NCI-H1105 (cell line): ENCODE measurements at places on chromosomes 5 and 9.

DNA sequence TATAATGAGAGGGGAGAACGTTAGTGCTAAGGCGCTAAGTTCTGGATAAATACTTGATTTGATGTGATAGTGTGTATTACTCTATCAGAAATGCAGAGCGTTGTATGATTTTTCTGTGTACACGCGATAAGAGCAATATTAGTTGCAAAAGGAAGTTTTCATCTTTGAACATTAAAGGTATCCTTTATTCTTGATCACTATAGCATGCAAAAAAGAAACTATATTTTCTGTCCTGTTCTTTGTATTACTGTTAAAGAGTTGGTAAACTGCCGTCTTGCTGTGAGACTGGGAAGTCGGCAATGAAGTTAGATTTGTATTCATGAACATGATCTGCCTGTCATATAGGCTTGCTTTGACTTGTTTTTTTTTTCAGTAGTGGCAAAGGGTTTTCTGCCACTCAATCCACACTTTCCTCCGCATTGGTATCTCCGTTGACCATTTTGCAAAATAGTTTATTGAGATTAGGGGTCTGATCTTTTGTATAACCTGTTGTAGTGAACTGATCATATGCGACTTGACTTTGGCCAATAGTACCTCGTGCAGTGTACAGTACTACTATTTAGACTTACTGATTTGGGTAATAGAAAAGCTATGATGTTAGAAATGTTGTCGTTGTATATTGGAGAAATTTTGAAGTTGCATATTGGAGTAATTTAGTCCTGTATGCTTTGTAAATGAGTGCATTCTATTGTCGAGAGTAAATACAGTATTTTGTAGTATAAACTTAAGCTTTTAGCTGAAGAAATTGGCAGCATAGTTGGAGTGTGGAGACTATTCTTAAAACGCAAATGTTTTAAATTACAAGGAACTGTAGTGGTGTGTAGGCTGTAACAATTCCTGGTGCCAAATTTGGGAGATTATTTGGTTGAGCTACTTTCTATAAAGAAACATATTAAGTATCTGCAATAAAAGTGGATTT is 1.7 kb downstream of the DENND4C start:
- no peak for DNase-seq

DNA sequence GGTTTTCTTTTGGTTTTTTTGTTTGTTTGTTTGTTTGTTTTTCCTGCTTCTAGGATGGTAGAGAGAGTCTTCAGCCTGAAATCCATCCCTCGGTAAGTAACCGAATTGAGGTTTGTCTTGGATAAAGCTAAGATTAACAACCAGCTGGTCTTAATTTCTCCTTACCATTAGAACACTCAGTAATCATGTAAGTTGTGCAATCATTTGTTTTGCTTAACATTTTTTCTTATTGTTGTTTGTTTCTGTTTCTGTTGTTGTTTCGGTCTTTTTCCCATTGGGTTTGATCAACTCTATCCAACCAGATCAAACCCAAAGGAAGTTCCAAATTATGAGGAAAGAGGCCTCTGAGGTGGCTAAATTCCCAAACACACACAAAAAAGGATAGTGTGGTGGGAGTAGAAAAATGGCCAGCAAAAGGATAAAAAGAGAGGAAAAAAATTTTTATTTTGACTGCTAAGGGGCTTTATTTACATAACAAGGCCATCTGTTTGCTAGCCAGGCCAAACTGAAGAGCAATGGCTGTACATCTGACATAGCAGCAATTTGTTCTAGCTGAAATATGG is 49.6 kb upstream of the ANKRD31 start:
- no peak for DNase-seq

DNA sequence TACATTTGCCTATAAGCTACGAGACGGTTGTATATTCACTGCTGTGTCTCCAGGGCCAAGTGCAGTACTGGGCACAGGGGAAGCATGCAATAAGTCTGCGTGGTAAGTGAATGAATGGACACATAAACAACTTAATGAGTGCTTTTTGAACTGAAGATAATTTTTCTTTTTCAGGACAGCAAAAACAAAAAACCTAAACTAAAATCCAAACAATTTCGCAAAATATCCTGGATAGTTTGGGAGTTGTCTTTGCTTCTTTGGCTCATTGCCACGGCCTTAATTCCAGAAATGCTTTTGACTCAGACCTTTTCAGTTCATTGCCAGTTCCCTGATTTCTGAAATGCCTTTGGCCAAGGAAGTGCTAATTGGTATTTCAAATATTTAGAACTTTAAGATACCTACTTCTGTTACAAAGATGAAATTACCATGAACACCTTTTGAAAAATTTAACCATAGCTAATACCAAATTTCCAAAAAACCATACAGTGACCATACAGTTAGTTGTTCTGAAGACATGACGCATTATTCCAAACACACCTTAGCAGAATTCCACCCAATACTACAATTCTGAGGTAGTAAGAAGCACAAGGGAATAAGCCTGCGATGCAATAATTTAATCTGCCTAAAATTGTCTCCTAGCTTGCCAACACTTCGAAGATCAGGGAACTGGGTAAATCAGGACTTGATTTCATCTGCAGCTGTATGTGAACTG is 42.8 kb downstream of the TEK start:
- DNase-seq: no peak

- no peak for DNase-seq
Observed at GRCh38 chr9:79154806-79155205, 417.0 kb upstream of the TLE4 start.

DNA sequence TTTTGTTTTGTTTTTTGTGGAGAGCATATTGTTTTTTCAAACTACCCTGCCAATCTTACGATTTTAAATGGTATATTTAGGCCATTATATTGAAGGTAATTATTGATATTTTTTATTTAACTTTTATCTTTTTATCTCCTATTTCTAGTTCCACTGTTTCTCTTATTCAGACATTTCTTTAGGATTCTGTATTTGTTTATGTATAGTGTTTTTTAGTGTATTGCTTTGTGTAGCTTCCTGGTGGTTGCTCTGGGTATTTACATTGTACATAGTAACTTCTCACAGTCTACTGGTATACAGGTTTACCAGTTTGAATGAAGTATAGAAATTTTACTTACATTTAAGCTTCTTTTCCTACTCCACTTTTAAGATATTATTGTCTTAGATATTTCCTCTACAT is 63.2 kb downstream of the ERCC6L2 start:
- DNase-seq: no peak

DNA sequence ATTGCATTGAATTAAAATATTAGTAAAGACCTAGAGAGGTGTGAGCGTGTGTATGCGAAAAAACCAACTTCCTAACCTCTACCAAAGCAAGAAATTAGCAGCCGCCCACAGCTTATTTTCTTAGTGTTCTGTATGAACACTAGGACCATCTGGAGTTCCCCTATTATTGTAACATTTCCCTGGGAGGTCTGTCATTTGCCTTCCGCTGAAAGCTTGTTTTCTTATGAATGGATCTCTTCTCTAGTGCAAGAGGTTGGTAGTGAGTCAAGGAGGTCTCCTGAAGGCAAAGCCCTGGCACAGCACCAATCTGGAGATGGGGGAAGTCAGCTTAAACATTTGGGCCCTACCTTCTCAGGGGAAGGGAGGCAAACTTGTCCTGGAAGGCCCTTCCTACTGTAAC is 10.8 kb downstream of the TNFSF8 start:
- no peak for DNase-seq

DNA sequence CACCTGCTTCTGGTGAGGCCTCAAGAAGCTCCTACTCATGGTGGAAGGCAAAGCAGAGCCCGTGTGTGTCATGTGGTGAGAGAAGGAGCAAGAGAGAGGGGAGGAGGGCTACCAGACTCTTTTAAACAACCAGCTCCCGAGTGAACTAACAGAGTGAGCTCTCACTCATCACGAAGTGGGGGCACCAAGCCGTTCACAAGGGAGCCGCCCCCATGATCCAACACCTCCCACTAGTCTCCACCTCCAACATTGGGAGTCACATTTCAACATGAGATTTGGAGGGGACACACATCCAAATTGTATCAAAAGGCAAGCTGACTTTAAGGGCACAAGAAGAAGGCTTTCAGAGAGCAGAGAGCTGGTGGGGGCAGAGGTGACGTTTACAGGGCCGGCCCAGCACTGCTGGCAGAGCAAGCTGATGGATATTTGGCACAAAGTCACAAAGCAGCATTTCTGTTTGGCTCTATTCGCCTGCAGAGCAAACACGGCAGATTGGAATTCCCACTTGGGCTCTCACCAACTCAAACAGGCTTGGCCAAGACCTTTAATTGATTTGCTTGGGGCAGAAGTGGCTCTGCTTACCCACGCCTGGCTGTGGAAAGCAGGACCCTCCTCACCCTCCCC is 20.0 kb downstream of the PITX1 start:
- DNase-seq: no peak

DNA sequence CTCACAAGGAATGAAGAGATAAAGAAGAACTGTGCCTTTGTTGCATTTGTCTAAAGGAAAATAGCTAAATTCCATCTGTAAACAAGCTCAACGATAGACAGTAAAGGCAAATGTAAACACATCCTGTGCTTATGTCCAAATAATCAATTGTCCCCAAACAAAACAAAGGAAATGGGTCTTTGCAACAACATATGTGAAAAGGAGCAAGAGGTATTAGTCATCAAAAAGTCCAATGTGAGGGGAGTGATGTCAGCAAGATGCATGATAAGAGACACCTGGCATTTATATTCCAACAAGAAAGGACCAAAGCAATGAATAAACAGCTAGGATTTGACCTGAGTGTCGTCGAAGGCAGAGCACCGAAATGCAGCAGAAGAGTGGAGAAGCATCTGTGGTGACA is 209.1 kb downstream of the ASTN2 start:
- no peak for DNase-seq

DNA sequence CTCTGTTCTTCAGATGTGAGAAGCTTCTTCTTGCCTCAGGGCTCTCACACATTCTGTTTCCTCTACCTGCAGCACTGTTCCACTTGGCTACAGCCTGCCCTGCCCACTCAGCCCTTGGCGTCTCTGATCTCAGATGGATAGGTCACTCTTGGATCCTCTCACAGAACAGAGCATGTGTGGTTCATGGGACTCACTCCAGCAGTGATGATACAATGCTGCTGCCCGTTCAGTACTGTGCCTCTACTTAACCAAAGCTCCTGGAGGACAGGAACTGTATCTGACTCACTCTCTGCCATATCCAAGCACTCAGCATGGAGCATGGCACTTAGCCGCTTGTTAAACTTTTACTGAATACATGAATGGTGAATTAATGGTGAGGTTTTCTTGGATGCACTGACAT is 3.4 kb upstream of the SPINK4 start:
- no peak for DNase-seq

- no peak for DNase-seq
Observed at GRCh38 chr9:95504053-95504963, 12.5 kb downstream of the PTCH1 start.

DNA sequence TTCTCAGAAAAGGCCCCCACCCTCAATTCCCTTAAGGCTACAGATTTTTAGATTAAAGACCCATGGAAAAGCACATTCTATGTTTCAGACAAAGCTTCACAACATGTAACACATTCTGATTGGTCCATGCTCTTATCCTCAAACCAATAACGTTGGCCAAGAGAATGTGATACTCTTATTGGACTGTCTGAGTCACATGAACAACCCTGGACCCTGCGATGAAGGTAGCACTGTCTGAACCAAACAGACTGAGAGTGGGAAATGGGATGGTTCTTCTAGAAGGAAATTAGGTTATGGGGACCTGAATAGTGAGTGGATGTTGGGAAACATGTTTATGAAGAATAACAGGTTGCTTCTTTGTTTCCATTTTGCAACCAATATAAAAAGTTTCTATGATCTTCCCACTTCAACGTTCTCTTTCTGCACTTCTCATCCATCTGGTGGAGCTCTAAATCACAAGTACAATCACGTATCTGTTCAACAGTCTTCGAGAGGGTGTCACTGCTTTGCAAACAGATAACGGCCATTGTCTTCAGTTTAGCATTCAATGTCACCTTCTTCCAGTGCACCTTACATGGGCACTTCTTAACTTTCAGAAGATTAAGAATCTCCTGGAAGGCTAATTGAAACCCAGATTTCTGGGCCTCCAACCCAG is 81.6 kb downstream of the PTCH1 start:
- no peak for DNase-seq

DNA sequence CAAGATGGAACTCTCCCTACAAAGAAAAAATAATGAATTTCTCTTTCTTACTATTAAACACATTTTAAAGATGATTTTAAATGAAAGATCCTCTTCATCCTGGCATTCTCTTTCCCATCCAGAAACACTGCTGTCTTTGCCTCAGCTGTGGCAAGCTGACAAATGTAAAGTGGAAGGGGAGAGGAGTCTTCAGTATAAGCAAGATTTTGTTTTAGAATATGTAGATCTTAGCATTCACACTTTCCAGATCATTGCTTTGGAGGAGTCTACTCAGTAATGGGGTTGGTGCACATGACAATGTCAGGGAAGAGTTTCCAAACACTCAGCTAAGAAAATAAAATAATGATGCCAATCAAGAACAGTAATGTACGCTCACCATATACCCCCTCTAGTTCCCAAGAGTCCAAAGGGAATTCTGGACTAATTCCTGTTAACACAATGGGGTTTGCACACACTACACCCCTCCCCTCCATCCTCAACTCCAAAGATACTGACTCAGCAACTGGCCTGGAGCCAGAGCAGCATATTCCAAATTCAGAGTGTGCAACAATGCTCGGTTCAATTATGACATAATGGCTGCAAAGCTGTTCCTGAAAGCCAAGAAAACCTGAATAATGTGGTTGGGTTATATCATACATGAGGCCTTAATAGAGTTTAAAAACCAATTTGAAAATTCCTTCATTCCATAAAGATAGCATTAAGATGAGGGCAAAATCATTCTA is 4.6 kb downstream of the C5orf63 start:
- no peak for DNase-seq

- no peak for DNase-seq
Observed at GRCh38 chr9:136087741-136088480, 7.2 kb downstream of the NACC2 start.

DNA sequence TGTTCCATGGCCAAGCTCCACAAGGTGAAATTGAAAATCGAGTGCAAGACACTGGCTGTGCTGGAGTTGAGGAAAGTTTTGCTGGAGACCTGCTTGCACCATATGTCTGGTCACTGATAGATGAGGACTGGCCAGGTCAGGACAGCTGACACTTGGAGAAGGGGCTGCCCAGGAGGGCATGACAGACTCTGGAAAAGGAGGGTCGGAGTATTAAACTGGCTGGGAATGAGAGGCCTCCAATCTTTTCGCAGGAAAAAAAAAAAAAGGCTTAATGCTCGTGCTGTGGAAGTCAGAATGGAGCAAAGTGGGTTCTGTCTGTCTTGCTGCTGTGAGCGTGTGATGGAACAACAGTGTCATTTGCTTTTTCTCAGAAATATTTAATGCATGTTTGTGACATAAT is 5.5 kb downstream of the TENT4A start:
- DNase-seq: no peak
